ENCODE measurements at places on chromosomes 16 and 17. TPM values are rescaled to one million over a fixed set of nuclear protein-coding genes. Genes with fewer than 3 reads are reported as not detected.

ZNF646 gene
- total RNA-seq: 23.5 TPM

CACNG3 gene
- not detected for total RNA-seq

IRF8 gene
- 0.10 TPM for total RNA-seq

HOXB4 gene
- total RNA-seq: 6.0 TPM

CRLF3 gene
- 20.2 TPM for total RNA-seq

MAPK8IP3 gene
- total RNA-seq: 62.4 TPM

CCL4 gene
- not detected for total RNA-seq

TBC1D3 gene
- not detected for total RNA-seq

SDK2 gene
- total RNA-seq: not detected

FBXL16 gene
- total RNA-seq: 0.29 TPM

CASKIN1 gene
- under 0.01 TPM for total RNA-seq
